ENCODE measurements at places on chromosomes 7 and 10. TPM values are rescaled to one million over a fixed set of nuclear protein-coding genes. Genes with fewer than 3 reads are reported as not detected.
A peak's percentile ranks its signal among the peaks of the same experiment; 100 is the strongest.

The ECHDC3 gene
- total RNA-seq = 9.4 TPM

The SFTPA1 gene
- total RNA-seq = not detected

The NUTM2E gene
- 0.24 TPM for total RNA-seq

The NOD1 gene
- 13.2 TPM for total RNA-seq

The CPVL gene
- 20.0 TPM for total RNA-seq

DNA sequence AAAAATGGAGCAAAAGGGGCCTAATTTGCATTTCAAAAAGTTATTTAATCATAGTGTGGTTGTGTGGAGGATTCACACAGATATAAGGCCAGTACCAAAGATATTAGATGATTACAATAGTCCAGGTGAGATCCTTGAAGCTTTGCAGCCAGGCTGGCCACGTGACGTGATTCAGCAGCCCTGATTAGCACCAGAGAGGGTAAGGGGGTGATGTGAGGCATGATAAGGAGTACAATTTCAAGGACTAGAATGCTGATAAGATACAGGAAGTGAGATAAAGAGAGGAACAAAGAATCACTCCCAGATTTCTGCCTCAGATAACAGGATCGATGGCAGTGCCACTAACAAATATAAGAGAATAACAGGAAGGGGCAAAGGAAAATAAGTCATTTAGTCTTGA lies 108.4 kb upstream of the PALS2 start:
- DNase-seq = no peak

DNA sequence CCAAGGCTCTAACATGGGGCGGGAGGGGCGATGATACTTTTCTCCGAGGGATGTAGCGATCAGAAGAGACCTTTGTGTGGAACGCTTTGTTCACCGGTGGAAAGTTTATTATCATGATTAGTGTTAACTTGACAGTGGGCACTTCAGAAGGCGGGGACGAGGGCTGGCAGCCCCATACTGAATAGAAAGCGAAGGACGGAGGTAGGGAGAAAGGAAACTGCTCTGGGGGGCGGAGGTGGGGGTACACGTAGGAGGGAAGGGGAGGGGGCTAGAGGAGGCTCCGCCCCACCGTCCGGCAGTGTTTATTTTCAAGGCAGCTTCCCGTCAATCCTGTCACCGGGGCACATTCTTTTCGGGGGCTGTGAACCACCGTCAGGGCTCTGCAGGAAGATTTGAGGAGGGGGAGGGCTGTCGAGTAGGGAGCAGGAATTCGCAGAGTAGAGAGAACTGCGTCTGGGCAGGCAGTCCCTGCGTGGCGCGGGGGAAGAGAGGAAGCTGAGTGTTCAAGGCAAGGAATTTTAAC lies 9.4 kb upstream of the NKX2-3 start:
- no peak for DNase-seq

DNA sequence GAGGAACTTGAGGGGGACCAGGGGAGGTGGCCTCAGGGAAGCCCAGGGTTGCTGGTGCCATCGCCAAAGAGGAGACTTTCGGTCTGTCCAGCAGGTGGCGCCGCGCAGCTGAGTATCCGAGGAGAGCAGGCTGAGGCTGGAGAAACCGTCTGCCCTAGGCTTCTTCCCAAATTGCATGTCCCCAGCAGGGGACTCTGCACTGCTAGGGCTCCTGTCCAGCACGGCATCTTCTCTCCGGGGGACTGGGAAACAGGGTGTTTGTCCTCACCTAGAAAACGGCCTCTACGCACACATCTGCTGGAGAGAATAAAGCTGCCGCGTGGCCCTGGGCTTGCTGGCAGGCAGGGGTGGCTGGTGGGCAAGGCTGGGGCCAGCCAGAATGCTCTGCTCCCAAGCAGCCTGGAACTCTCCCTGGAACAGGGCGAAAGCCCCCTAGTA lies 161.9 kb downstream of the SH2D4B start:
- peak; percentile 82 for DNase-seq

GRCh38 chr7:2148189-2148588 lies 84.6 kb downstream of the MAD1L1 start:
- DNase-seq = no peak

- no peak for DNase-seq
Measured at GRCh38 chr10:19325581-19325980, 277.0 kb downstream of the MALRD1 start.

All from mucosa of descending colon (tissue), 3 donors.